ENCODE measurements at places on chromosomes 13 and 19. TPM values are rescaled to one million over a fixed set of nuclear protein-coding genes. Genes with fewer than 3 reads are reported as not detected.

DNA sequence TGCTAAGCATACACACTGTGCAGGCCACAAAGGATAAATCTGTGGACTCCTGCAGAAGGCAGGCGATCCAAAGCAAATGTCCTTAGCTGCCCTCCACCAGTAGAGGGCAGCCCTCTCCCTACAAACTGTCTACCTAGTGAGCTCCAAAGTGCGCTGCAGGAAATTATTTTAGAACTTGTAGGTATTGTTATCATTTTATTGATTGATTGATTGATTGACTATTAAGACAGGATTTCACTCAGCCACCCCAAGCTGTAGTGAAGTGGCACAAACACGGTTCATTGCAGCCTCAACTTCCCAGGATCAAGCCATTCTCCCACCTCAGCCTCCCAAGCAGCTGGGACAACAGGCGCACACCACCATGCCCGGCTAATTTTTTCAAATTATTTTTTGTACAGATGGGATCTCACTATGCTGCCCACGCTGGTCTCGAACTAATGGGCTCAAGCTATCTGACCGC, 37.3 kb downstream of the RNF6 start:
- no peak overlapping the region for H3K4me3 ChIP-seq
- no peaks in the 10 kb centered on the region for H3K36me3 ChIP-seq
- no peak overlapping the region for H3K27ac ChIP-seq
- peak; percentile 64 for DNase-seq

DNA sequence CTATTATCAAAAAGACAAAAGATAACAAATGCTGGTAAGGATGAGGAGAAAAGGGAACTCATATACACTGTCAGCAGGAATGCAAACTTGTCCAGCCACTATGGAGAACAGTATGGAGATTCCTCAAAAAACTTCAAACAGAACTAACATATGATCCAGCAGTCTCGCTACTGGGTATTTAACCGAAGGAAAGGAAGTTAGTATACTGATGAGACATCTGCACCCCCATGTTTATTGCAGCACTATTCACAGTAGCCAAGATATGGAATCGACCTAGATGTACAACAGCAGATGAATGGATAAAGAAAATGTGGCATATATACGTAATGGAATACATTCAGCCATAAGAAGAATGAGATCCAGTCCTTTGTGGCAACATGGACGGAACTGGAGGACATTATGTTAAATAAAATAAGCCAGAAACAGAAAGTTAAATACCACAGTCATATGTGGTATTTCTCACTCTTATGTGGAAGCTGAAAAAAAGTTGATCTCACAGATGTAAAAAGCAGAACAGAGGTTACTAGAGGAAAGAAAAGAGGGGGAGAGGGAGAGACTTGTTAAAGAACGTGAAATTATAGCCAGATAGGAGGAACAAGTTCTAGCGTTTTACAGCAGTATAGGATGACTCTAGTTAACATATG, 83.2 kb downstream of the RUBCNL start:
- H3K27me3 ChIP-seq, result no peaks in the 10 kb centered on the region
- peak overlapping the region; percentile 49 for H3K4me3 ChIP-seq

DNA sequence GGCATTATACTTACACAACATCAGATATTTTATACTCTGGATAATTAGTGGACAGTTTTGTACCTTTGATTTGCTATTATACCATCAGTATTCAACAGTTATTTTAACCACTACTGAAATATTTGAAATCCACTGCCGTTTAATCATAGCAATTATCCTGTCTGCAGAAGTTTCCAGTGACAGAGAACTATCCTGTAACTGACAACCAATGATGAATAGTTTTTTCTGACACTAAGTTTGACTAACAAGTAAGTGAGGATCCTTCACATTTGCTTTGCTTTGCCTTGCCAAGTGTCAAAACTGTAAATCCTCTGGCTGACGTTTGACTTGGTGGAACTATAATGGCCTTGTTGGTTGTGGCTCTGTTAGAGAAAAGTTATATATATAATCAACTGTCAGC, 410.7 kb downstream of the GPC5 start:
- H3K36me3 ChIP-seq, result no peaks in the 10 kb centered on the region
- H3K27me3 ChIP-seq, result no peaks in the 10 kb centered on the region
- H3K4me1 ChIP-seq, result no peaks in the 10 kb centered on the region
- no peak for DNase-seq
- no peak overlapping the region for H3K4me3 ChIP-seq

DNA sequence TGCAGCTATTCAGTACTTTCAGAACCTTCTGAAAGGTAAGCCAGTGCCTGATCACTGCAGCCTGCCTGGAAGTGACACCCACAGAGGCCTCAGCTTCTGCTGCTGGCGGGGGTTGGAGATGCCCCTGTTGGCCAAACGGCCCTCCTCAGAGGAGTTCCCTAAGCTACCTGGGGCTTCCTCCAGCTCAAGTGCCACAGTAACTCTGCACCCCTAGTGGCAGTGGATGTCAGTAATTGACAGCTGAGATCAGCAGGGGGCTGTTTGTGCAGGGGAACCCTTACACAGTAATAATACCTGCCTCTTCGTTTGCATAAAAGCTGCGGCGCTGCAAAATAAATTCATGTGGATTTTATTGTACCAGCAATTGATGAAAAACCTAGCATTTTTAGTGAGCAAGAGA, 28.9 kb downstream of the TDRD12 start:
- no peak overlapping the region for H3K4me3 ChIP-seq
- no peak for DNase-seq
- H3K4me1 ChIP-seq, result no peaks in the 10 kb centered on the region
- no peak overlapping the region for H3K27ac ChIP-seq

Gene KIR2DL3
- polyA plus RNA-seq, result not detected

Measured in CD14-positive monocyte (primary cell).